ENCODE measurements at places on chromosomes 5 and 9. TPM values are rescaled to one million over a fixed set of nuclear protein-coding genes. Genes with fewer than 3 reads are reported as not detected.

- H3K27ac ChIP-seq: peak overlapping the region; percentile 26
- H3K36me3 ChIP-seq: peaks cover 12% of the 10 kb centered on the region
- DNase-seq: peak; percentile 42
- H3K4me3 ChIP-seq: no peak overlapping the region
- H3K27me3 ChIP-seq: no peaks in the 10 kb centered on the region
Observed at GRCh38 chr9:38026021-38026809, 42.8 kb downstream of the SHB start.

GRCh38 chr5:127706691-127707090 is 3.5 kb downstream of the CCDC192 start:
- H3K27me3 ChIP-seq: no peaks in the 10 kb centered on the region
- no peak overlapping the region for H3K4me3 ChIP-seq
- H3K4me1 ChIP-seq: no peaks in the 10 kb centered on the region
- DNase-seq: no peak

GRCh38 chr9:89621031-89621430 is 16.2 kb downstream of the GADD45G start:
- H3K27me3 ChIP-seq: no peaks in the 10 kb centered on the region
- H3K4me1 ChIP-seq: no peaks in the 10 kb centered on the region
- H3K4me3 ChIP-seq: no peak overlapping the region
- H3K36me3 ChIP-seq: no peaks in the 10 kb centered on the region
- no peak for DNase-seq
- no peak overlapping the region for H3K27ac ChIP-seq

GRCh38 chr5:110973510-110973909 is 98.0 kb upstream of the TSLP start:
- DNase-seq: no peak
- H3K27ac ChIP-seq: no peak overlapping the region
- H3K4me1 ChIP-seq: no peaks in the 10 kb centered on the region
- H3K36me3 ChIP-seq: no peaks in the 10 kb centered on the region

Gene FAM221B
- polyA plus RNA-seq: 0.10 TPM

Gene TMEM215
- 0.06 TPM for polyA plus RNA-seq

Gene CORO2A
- polyA plus RNA-seq: 57.6 TPM

Gene MAT2B
- 101 TPM for polyA plus RNA-seq

All from large intestine (tissue), 12 donors.